ENCODE measurements at places on chromosomes 4 and X.

DNA sequence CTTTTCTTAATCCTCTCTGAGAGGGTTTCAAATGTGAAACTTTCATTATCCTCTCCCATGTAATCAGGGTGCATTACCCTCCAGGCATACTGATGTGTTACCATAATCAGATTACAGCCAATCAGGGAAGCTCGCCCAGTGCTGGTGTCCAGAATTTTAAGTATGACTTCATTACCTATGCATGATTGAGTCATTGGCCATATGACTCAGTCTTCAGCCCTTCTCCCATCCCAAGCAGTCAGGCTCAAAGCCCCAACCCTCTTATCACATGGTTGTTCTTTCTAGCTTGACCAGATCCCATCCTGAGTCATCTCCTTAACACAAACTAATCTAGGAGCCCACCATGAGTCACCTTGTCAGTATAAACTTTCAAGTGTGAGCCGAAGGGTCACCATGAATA lies 1668.1 kb upstream of the AGA start:
- no peak for DNase-seq

- DNase-seq: no peak
Measured at GRCh38 chr4:189185810-189186432, 754.8 kb upstream of the FRG1 start.

GRCh38 chr4:80489798-80490197 lies 154.3 kb downstream of the CFAP299 start:
- no peak for DNase-seq

DNA sequence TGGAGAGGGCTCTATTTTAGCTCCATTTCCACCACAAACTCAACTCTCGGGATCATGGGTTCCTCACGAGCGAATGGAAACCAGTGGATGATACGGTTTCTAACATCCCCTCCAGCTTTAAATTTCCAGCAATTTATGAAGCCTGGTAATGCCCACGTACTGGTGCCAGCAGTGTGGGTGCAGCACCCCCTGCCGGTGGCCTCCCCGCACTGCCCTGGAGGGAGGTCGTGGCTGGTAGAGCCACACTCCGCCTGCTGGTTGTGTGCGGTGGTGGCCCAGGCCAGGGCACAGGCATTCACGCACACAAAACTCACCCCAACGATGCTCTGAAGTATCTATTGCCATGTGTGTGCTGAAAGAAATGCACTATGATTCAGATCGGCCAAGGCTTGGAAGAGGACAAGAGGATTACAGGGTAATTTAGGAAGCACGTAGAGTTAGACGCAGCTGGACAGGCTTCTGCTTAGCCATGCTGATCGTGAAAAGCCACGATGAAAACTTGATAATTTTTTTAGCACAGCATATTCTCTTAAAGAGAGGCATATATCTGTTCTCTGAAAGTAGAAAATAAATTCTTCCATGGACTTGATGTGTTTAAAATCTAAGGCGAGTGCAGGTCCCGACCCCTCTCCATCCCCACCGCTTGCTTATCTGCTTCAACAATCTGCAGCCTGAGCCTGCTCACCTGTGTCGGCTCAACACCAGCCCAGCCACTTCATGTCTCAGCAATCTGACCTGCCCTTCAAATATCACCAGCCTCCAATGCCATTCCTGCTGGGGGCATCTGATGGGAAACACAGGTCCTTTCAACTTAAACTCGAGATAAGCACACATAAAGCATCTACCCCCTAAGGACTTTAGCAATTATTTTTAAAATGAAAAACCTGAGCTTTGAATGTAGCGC lies 59.1 kb downstream of the SCD5 start:
- DNase-seq: peak; percentile 50

- DNase-seq: no peak
Measured at GRCh38 chr4:115470763-115471162, 357.3 kb upstream of the NDST4 start.

DNA sequence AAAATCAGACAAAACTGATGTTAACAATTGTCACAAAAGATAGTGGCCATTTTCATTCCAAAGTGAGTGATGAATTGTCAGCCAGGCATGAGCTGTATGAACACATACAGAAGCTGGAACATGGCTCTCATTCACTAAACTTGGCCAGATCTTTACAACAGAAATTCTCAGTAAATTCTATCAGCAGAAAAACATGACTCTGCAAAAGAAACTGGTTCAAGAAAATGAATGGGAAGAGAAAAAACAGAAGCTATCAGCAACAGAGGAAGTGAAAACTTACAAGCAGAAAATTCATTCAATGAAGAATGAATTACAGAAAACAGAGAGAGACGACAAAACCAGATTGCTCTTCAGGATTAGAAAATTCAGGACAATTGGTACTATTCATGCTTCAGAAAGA lies 249.6 kb downstream of the COL25A1 start:
- no peak for DNase-seq

- DNase-seq: no peak
Measured at GRCh38 chrX:30302956-30303355, 6.2 kb downstream of the NR0B1 start.

- DNase-seq: no peak
Measured at GRCh38 chr4:154005171-154005520, 216.3 kb upstream of the SFRP2 start.

- DNase-seq: no peak
Measured at GRCh38 chrX:82848111-82848510, 660.0 kb upstream of the POU3F4 start.
